ENCODE measurements at places on chromosomes 6 and 20. TPM values are rescaled to one million over a fixed set of nuclear protein-coding genes. Genes with fewer than 3 reads are reported as not detected.

- peaks cover 2% of the 10 kb centered on the region for H3K4me1 ChIP-seq
- H3K27ac ChIP-seq: no peak overlapping the region
- no peaks in the 10 kb centered on the region for H3K36me3 ChIP-seq
- no peaks in the 10 kb centered on the region for H3K27me3 ChIP-seq
These were observed 548.5 kb downstream of the CD83 start for GRCh38 chr6:14665827-14666724.

GRCh38 chr20:18412221-18412901, 54.5 kb downstream of the DZANK1 start:
- no peaks in the 10 kb centered on the region for H3K27me3 ChIP-seq
- H3K27ac ChIP-seq: no peak overlapping the region
- no peaks in the 10 kb centered on the region for H3K4me1 ChIP-seq
- no peak overlapping the region for H3K4me3 ChIP-seq
- H3K36me3 ChIP-seq: no peaks in the 10 kb centered on the region
- no peak for DNase-seq

- no peaks in the 10 kb centered on the region for H3K4me1 ChIP-seq
- H3K36me3 ChIP-seq: no peaks in the 10 kb centered on the region
- peaks cover 39% of the 10 kb centered on the region for H3K27me3 ChIP-seq
- H3K27ac ChIP-seq: no peak overlapping the region
- DNase-seq: no peak
These were observed 345.9 kb downstream of the CDH4 start for GRCh38 chr20:61597996-61598395.

- no peak overlapping the region for H3K27ac ChIP-seq
- peak; percentile 28 for DNase-seq
- no peak overlapping the region for H3K4me3 ChIP-seq
- H3K4me1 ChIP-seq: no peaks in the 10 kb centered on the region
- H3K27me3 ChIP-seq: peaks cover 5% of the 10 kb centered on the region
These were observed 239.6 kb downstream of the LRFN2 start for GRCh38 chr6:40347571-40348011.

DNA sequence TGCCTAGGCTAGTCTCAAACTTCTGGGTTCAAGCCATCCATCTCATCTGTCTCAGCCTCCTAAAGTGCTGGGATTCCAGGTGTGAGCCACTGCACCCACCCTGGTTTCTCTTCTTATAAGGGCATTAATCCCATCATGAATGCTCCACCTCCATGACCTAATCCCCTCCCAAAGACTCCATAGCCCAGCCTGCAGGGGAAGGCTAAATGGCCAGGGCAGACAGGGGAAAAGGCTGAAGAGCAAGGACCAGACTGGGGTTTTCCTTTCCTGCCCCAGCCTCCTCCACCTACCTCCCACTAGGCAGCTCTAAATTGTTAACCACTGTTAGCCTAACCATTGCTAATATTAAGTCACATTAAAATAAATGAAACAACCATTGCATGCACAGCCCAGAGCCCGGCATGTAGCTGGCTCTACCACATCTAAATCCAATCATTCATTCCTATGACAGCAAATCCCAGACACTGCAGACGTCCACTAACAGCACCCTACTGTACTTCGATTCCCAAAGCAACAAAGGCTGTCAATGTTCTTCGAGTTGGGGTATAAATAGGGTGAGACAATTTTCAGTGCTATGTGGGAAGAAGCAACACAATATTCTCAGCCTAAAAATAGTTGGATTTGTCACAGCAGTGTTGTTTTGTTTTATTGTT, 243.2 kb upstream of the ARID1B start:
- no peaks in the 10 kb centered on the region for H3K27me3 ChIP-seq
- no peak for DNase-seq
- no peak overlapping the region for H3K4me3 ChIP-seq
- no peak overlapping the region for H3K27ac ChIP-seq

DNA sequence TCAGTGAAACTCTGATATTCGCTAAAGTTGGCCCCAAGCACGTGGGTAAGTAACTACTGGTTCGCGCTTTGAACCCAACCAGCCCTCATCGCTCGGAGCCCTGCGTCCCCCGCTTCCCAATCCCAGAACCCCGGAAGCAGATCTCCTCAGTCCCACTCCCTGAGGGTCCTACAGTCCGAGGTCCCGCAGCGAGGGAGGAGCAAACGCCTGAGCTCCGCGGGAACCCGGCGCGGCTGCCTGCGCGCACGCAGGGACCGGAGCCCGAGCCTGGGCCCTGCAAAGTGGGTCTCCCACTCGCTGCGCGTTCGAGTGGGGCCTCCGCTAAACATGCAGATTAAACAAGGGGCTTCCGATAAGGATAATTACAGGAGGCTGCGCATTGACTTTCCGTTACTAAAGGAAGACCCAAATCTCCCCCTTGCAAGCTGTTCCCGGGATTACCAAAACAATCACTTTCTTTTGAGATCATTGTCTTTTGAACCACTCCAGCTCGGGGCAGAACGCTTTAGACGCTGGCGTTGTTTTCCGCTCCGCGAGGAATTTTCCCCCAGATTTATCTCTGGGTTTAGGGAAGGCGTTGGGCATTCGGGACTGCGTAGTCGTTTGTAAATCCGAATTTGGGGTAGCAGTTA, 1.3 kb upstream of the VSX1 start:
- H3K4me3 ChIP-seq: no peak overlapping the region
- no peak overlapping the region for H3K27ac ChIP-seq
- no peaks in the 10 kb centered on the region for H3K36me3 ChIP-seq

GRCh38 chr6:100881707-100882040, 545 bp upstream of the ASCC3 start:
- no peaks in the 10 kb centered on the region for H3K27me3 ChIP-seq
- peaks cover 33% of the 10 kb centered on the region for H3K4me1 ChIP-seq
- DNase-seq: no peak
- peak overlapping the region; percentile 94 for H3K27ac ChIP-seq

DNA sequence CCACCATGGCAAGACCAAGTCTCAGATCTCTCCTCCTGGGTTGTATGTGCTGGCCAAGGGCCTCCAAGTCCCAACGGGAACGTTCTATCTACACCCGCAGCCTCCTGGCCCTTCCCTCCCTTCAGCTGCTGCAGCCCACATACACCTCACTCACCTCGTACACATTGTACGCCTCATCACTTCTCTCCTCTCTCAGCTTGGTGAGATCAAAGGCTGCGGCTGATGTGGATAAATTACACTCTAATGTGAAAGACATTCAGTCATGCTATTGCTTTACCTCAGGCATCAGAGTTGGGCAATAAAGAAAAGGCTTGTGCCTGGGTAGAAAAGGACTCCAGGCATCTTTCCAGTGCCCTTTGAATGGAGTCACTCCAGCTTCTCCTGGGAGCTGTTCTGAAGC, 135.3 kb upstream of the FOXQ1 start:
- DNase-seq: no peak
- no peak overlapping the region for H3K4me3 ChIP-seq
- H3K4me1 ChIP-seq: no peaks in the 10 kb centered on the region
- no peaks in the 10 kb centered on the region for H3K27me3 ChIP-seq
- H3K27ac ChIP-seq: no peak overlapping the region
- no peaks in the 10 kb centered on the region for H3K36me3 ChIP-seq

DNA sequence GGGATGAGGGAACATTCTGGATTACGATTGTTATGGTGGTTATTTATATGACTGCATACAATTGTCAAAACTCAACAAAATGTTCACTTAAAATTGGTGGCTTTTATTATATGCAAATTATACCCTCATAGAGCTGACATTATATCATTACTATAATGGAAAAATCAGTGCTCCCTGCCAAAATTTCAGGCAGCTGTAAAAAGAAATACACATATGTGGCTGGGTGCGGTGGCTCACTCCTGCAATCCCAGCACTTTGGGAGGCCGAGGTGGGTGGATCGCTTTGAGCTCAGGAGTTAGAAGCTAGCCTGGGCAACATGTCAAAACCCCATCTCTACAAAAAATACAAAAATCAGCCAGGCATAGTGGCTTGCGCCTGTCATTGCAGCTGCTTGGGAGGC, 75.8 kb upstream of the SULF2 start:
- H3K4me3 ChIP-seq: no peak overlapping the region
- no peak for DNase-seq
- no peaks in the 10 kb centered on the region for H3K27me3 ChIP-seq
- no peaks in the 10 kb centered on the region for H3K4me1 ChIP-seq

Gene ARMH2
- total RNA-seq: not detected

Gene HTR1E
- total RNA-seq: not detected

Gene RAMACL
- 3.0 TPM for total RNA-seq

Gene GRM1
- total RNA-seq: not detected

Gene KHDRBS2
- 0.27 TPM for total RNA-seq

Data from sigmoid colon (tissue), 7 donors.